Esophagus muscularis mucosa (tissue), 4 donors: ENCODE measurements at places on chromosomes 11 and 22.

DNA sequence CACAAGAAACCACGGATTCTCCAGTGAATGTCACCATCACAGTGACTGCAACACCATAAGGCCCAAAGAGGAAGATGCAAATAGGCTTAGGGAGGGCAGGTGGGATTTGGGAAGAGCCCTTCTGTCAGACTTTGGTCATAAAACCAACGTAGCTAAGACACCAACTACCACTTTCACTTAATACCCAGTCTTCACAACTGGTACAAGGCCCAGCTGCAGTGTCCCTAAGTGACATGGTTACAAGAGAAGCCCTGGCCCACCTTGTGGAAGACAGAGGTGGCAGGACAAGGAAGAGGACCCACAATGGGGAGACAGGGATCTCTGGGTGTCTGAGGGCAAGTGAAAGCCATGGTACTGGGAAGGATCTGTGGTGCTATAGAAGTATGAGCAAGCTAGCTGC is 10.0 kb downstream of the VSIG10L2 start:
- DNase-seq, result peak; percentile 78

DNA sequence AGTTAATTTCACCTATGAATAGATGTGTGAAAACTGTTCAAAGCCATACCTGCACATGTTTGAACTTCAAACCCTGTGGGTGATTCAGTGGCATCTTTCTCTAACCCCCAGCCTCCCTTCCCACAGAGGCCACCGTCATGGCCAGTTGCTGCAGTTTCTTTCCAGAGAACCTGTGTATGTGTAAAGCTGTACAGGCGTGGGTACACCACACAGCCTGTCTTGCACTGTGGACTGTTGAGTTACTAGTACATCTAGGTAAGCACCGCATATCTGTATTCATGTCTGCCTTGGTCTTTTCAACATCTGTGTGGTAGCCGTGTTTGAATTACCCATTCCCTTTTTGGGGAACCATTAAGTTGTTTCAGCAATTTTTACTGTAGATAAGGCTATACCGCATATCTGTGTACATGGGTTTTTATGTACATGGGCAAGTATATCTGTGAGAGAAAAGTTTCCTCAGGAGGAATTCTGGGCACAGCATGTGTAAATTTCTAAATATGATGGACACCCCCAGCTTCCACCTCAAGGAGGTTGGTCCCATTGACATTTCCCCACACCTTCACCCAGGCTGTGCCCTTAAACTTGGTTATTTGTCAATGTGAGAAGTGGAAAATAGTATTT is 13.9 kb downstream of the NEAT1 start:
- DNase-seq, result peak; percentile 45

- DNase-seq, result no peak
Observed at GRCh38 chr11:128424851-128425285, 162.5 kb downstream of the ETS1 start.

- no peak for DNase-seq
Observed at GRCh38 chr11:76030286-76030685, 176.0 kb downstream of the WNT11 start.

GRCh38 chr11:111633248-111633647 is 31.0 kb downstream of the SIK2 start:
- DNase-seq, result no peak

DNA sequence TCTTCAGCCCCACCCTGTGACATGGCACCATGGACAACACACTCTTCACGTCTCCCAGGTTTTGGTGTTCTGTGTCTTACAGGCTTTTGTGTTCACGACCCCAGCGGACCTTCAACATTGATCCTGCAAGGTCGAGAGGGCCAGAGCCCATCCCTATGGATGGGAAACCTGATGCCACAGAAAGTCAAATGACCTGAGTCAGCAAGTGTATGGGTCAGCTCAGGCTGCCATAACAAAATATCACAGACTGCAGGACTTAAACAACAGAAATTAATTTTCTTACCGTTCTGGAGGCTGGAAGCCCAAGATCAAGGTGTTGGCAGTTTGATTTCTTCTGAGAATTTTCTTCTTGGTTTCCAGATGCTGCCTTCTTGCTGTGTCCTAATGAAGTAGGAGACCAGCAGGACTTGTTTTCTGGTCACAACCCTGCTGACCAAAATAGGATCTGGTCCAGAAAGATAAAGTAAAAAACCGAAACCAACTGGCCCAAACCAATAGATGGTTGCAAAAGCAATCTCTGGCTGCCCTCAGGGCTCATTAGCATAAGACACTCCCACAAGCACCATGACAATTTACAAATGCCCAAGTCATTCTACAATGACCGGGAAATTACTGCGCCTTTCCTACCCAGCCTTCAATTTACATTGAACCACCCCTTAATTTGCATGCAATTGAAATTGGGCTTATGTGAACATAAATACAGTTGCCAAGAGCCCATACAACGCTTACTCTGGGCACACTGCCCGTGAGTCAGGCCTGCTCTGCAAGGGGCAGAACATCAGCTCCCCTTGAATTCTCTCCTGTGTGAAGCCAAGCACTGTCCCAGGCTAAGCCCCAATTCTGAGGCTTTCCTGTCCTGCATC is 113.9 kb downstream of the RPS6KA4 start:
- no peak for DNase-seq

GRCh38 chr11:130675371-130675821 is 227.0 kb downstream of the ADAMTS15 start:
- DNase-seq, result no peak

DNA sequence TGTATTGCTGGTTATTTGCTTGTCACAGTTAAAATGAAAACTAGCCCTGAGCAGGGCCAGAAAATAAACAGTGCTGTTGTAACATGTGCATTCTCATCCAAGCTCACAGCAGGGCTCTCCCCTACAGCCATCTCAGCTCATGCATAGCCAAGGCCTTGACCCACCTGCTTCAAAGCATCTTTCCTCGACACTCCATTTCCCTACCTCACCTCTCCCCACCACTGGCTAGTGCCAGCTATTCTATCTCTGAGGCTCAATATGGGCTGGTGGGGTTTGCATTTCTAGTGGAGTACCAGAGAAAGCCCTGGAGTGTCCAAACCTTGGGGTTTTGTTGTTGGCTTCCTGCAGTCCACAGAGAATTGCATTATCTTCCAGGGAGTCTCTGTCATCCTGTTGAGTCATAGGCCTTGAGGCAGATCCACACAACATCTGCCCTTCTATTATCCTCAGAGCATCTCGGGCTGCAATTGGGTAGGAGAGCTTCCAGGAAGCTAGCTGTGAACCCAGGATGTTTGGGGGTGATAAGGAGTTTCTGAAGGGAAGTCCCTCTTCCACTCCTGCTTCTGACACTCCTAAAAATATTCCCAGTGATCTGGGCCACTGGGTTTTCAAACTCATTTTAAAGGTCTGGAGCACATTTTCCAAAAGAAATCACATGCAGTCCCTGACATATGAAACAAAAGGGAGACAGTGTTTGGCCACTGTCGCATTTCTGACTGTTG is 36.1 kb upstream of the AMOTL1 start:
- peak; percentile 84 for DNase-seq

DNA sequence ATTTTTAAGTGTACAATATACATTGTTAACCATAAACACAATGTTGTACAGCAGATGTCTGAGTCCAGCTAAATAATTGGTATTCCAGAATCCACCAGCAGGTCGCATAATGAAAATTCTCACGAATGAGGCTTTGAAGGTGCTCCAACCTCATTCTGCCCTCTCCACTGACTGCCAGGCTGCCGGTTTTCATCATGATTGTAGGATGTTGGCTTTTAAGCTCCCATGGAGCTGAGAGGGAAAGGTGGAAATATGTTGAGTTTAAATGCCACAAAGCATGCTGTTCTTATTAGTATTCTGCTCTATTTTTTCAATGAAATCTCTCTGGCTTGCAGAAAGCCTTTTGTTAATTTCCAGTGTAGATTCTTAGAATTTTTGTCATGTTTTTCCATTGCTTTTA is 337.2 kb upstream of the DDI1 start:
- no peak for DNase-seq

DNA sequence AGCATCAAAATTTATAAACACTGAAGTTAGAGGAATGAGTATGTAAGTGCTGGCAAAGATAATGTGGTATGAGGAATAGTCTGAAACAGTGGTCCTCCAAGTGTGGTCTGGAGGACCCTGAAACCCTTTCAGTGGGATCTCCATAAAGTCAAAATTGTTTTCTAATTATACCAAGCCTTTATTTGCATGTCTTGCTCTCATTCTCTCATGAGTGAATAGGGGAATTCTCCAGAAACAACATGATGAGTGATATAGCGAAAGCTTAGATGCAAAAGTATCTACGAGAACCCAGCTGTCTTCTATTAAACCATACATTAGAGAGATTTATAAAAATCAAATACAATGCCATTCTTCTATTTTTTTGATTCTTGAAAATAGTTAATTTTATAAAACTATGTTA is 145.0 kb upstream of the RAG2 start:
- no peak for DNase-seq

DNA sequence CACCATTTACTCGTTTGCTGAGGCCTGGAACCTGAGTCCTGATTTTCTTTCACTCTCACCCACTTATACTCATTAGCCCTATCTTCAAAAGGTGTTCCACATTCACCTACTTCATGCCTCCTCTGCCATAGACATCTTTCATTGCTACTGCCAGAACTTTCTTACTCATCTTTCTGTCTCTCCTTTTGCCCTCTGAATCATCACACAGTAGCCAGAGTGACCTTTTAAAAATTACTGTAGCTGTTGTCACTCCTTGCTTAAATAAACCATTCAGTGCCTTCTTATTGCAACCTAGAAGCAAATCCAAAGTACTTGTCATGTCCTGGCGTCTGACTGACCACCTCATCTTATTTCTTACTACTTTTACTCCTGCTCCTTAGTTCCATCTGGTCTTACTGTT is 38.2 kb downstream of the ATXN10 start:
- no peak for DNase-seq
